ENCODE measurements at places on chromosomes 5 and 9. TPM values are rescaled to one million over a fixed set of nuclear protein-coding genes. Genes with fewer than 3 reads are reported as not detected.

DNA sequence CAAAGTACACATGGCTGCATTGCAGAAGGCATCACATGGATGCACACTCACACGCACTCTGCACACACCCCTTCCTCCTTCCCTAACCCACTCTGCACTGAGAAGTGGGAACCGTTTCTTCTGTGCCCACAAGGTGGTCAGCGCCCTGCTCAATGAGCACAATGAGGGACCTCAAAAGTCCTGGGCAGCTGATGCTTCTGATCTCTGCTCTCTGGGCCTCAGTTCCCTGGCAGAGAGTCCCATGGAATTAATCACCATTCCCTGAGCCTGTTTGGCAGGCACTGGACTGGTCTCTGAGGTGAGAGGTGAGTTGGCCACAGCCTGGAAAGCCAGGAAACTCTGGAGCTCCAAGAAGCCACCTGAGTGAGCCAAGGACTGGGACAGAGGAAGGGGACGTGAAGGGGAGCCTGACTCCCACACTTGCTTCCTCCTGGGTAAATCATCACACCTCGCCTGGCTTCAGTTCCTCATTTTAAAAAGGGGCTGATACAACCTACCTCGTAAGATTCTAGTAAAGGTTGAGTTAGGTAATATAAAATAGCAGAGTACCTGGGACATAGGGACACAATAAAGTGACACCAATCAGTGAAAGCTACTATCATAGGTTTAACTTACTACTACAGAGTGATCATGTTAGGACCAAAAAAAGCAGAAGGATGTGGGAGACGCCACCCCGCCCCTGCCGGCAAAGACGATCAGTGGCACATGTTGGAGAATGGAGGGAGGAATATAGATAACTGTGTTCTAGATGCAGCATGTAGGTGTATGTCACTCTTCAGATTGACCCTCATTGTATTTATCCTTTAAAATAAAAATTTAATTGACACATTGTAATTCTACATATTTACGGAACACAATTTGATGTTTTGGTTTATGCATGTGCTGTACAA lies 21.1 kb upstream of the IGFBPL1 start:
- no peak for DNase-seq
- no peaks in the 10 kb centered on the region for H3K4me1 ChIP-seq
- no peak overlapping the region for H3K27ac ChIP-seq
- H3K36me3 ChIP-seq: no peaks in the 10 kb centered on the region

- no peak for DNase-seq
- no peak overlapping the region for H3K4me3 ChIP-seq
- no peaks in the 10 kb centered on the region for H3K36me3 ChIP-seq
- H3K27ac ChIP-seq: no peak overlapping the region
These were observed 605.6 kb downstream of the PDE4D start for GRCh38 chr5:59287884-59288283.

DNA sequence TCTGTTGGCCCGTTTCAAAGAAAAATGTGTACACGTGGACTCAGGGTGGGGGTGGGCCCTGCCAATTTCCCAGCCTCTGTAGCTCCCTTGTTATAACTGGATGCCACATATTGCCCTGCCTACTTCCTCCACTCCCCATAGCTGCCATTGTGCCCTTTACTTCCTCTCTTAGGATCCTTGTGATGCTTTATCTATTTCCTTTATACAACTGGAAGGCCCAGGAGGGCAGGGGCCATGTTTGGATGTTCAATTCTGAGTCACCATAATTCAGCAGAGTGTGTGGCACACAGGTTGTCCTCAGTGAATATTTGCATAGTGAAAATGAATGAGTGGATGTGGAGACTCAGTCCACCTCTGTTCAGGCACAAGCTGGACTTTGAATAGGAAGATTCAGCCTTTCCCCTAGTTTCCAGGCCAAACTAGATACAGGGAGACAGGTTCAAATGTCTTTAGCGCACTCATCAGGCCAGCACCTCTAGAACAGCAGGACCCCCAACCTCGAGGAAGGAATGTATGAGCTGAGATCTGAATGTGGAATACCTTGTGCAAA lies 10.6 kb upstream of the FEM1C start:
- H3K27me3 ChIP-seq: no peaks in the 10 kb centered on the region
- H3K27ac ChIP-seq: no peak overlapping the region
- no peak for DNase-seq
- peaks cover 21% of the 10 kb centered on the region for H3K4me1 ChIP-seq
- no peak overlapping the region for H3K4me3 ChIP-seq
- no peaks in the 10 kb centered on the region for H3K36me3 ChIP-seq

DNA sequence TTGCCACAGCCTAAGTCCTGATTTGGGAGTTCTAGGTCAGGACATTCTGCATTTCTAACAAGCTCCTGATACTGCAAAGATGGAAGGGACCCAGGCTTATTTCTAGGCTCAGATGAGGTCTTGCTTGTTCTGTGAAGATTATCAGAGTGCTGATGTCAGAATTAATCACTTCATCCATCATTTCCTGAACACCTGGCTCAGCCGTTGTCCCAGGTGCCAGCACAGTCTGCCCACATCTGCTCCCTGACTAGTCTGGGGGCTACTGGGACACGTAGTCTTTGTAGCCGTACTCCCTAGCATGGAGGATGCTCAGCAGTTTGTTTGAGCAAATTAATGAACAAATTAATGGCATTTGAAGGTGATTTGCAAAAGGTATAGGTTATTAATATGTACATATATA lies 17.9 kb upstream of the SPINK4 start:
- no peak overlapping the region for H3K4me3 ChIP-seq
- H3K27ac ChIP-seq: no peak overlapping the region
- H3K27me3 ChIP-seq: no peaks in the 10 kb centered on the region
- no peaks in the 10 kb centered on the region for H3K36me3 ChIP-seq

The PRRT1B gene
- 0.15 TPM for polyA plus RNA-seq

The TEX53 gene
- not detected for polyA plus RNA-seq

DNA sequence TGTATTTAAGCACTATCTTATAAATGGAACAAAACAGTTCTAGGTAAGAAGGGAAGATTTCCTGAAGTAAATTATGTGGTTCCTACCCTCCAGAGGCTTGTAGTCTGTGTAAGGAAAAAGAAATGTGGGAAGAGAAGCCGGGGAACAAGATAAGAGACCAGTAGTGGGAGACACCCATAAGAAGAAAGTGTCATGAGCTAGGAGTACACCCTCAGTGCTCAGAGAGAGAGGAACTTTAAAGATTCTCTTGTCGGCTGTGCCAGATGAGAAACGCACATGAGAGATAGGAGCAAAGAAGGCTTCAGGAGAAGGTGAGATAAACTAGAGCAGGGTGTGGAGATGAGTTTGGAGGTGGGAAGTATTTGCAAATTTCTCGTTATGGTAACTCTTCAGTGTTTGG lies 18.1 kb downstream of the SLC36A1 start:
- no peaks in the 10 kb centered on the region for H3K27me3 ChIP-seq
- no peaks in the 10 kb centered on the region for H3K4me1 ChIP-seq
- no peak for DNase-seq
- no peak overlapping the region for H3K27ac ChIP-seq
- H3K4me3 ChIP-seq: no peak overlapping the region
- H3K36me3 ChIP-seq: peaks cover 3% of the 10 kb centered on the region

- no peaks in the 10 kb centered on the region for H3K36me3 ChIP-seq
- H3K4me1 ChIP-seq: no peaks in the 10 kb centered on the region
- H3K27ac ChIP-seq: no peak overlapping the region
- no peaks in the 10 kb centered on the region for H3K27me3 ChIP-seq
- DNase-seq: no peak
- no peak overlapping the region for H3K4me3 ChIP-seq
These were observed 18.4 kb upstream of the ERCC6L2 start for GRCh38 chr9:95857124-95857523.

- no peak overlapping the region for H3K27ac ChIP-seq
- no peak for DNase-seq
- no peak overlapping the region for H3K4me3 ChIP-seq
- no peaks in the 10 kb centered on the region for H3K36me3 ChIP-seq
- no peaks in the 10 kb centered on the region for H3K4me1 ChIP-seq
These were observed 84.5 kb upstream of the CTNNA1 start for GRCh38 chr5:138668451-138669380.

The SLC25A25 gene
- 43.2 TPM for polyA plus RNA-seq

The MTREX gene
- polyA plus RNA-seq: 10.0 TPM

- no peaks in the 10 kb centered on the region for H3K27me3 ChIP-seq
- no peaks in the 10 kb centered on the region for H3K36me3 ChIP-seq
- no peak overlapping the region for H3K27ac ChIP-seq
- DNase-seq: no peak
These were observed 141.8 kb downstream of the DMXL1 start for GRCh38 chr5:119212676-119213075.

GRCh38 chr9:82606492-82607382 lies 456.2 kb downstream of the RASEF start:
- DNase-seq: no peak
- H3K36me3 ChIP-seq: no peaks in the 10 kb centered on the region
- H3K27ac ChIP-seq: no peak overlapping the region
- no peak overlapping the region for H3K4me3 ChIP-seq

DNA sequence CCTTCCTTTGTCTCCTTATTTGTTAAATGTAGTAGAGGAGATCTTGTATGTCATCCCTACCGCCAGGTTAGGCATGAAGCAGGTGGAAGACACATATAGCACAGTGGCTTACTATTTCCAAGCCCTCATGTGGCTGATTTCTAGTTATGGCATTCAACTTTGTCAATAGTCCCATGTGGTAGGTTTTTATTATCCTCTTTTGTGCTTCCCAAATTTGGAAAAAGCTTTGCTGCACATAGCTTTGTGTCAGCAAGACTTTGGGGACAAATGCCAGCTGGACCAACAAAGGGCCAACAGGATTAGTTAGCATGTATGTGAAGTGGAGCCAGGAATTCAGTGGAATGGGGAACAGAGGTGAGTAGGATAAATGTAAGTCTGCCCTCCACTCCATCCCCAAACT lies 276.3 kb downstream of the PSAT1 start:
- H3K27me3 ChIP-seq: no peaks in the 10 kb centered on the region
- no peak overlapping the region for H3K27ac ChIP-seq
- no peaks in the 10 kb centered on the region for H3K4me1 ChIP-seq

DNA sequence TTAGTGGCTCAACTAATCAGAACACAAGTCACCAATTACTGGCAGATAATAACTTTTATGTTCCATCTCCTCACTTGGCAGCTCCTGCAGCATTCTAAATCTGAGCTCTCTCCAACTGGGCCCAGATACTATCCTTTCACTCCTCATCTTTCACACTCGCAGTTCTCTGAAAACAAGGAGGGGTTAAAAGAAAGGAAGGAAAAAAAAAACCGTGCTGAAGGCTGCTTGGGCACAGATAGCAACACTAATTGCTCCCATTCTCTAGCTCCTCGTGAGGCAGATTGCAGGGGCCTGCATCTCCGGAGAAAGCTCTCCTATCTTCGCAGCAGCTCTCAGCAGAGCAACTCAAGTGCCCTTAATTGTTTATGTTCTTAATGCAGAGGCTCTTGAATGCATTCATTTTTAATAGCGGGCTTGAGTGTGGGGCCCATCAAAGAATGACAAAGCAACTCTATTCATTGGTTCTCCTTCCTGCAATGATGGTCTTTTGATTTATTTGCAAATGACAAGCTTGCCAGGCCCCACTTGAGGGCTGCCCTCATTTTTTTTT lies 23.9 kb downstream of the TLE1 start:
- no peak overlapping the region for H3K27ac ChIP-seq
- H3K36me3 ChIP-seq: peaks cover 14% of the 10 kb centered on the region
- no peaks in the 10 kb centered on the region for H3K4me1 ChIP-seq
- H3K27me3 ChIP-seq: no peaks in the 10 kb centered on the region
- H3K4me3 ChIP-seq: no peak overlapping the region

DNA sequence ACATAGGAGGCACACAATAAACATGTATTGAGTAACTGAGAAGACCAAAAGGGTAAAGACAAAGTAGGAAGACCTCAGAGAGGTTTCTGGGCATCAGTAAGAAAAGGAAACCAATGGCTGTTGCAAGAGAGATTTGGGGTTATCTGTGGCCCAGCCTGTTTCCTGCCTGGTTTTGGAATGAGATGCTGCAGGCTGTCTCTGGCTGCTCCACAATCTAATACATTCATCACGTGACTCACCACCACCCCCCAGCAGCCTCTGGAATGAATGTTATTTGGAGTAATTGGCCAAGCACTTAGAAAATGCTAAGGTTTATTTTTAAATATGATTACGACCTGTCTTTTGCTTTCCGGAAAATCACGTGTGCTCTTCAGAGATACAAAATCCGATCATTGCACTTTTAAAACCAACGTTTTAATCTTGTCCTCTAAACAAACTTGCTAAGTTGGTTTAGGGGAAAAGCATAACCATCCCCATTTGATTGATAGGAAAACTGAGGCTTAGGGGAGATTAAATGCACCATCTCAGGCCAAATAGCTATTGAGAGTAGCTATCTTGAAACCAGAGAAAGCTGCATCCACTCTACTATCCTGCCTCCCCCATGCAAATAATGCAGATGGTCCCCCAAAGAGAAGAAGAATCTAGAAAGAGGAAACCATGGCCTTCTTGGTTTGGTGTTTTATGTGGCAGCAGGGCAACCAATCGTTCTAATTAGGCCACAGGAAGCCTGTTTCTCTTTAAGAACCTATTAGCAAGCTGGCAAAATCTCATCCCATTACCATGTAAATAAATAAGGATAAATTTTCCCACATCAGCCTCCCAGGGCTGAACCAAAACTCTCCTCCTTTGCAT lies 151.8 kb upstream of the ADRA1B start:
- no peak overlapping the region for H3K27ac ChIP-seq
- H3K4me1 ChIP-seq: no peaks in the 10 kb centered on the region
- H3K36me3 ChIP-seq: no peaks in the 10 kb centered on the region
- no peak overlapping the region for H3K4me3 ChIP-seq

DNA sequence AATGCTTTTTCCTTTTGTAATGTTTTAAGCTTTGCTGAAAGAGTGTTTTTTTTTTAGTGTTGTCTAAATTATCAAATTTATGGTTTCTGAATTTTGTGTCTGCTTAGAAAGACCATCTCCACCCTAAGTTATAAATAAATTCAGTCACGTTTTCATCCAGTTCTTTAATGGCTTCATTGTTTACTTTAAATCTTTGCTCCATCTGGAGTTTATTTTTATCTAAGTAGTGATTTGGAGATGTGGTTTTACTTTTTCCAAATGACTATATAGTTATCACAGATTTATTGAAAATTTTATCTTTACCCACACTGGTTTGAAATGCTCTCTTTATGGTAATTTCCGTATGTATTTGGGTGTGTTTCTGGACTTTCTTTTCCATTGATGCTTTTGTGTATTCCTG lies 577.2 kb upstream of the ZNF608 start:
- no peak for DNase-seq
- no peak overlapping the region for H3K27ac ChIP-seq
- no peaks in the 10 kb centered on the region for H3K4me1 ChIP-seq
- H3K36me3 ChIP-seq: no peaks in the 10 kb centered on the region

GRCh38 chr5:120093178-120093577 lies 370.9 kb upstream of the PRR16 start:
- H3K27ac ChIP-seq: no peak overlapping the region
- H3K27me3 ChIP-seq: no peaks in the 10 kb centered on the region
- no peaks in the 10 kb centered on the region for H3K36me3 ChIP-seq

The INSYN2B gene
- 0.13 TPM for polyA plus RNA-seq

Measured in liver (tissue), 10 donors.